ENCODE measurements at places on chromosomes 1 and 21. TPM values are rescaled to one million over a fixed set of nuclear protein-coding genes. Genes with fewer than 3 reads are reported as not detected.

Gene UBXN10
- total RNA-seq, result not detected

Gene LMOD1
- total RNA-seq, result 0.06 TPM

Gene MARK1
- 0.40 TPM for total RNA-seq

Gene B3GALT2
- not detected for total RNA-seq

Gene CFAP45
- 1.6 TPM for total RNA-seq

Gene TMEM79
- 8.1 TPM for total RNA-seq

Gene PDZK1IP1
- not detected for total RNA-seq

Gene ADSS2
- 58.2 TPM for total RNA-seq

Gene RGSL1
- not detected for total RNA-seq

Gene KRTAP10-12
- not detected for total RNA-seq

Gene CELA2B
- total RNA-seq, result not detected

Gene CFHR3
- not detected for total RNA-seq

Gene TEKT2
- not detected for total RNA-seq

Gene LCE2B
- not detected for total RNA-seq

Gene LCE1E
- not detected for total RNA-seq

Gene ATP6V0B
- 241 TPM for total RNA-seq

Gene FAM76A
- total RNA-seq, result 9.9 TPM

Gene C1orf87
- not detected for total RNA-seq

Gene OR14K1
- not detected for total RNA-seq

Gene SYT11
- 0.44 TPM for total RNA-seq

Gene CRYZL1
- 16.6 TPM for total RNA-seq

Gene SPATA46
- total RNA-seq, result not detected
